AG09309 (cell line): ENCODE measurements at places on chromosomes 5 and 9.

DNA sequence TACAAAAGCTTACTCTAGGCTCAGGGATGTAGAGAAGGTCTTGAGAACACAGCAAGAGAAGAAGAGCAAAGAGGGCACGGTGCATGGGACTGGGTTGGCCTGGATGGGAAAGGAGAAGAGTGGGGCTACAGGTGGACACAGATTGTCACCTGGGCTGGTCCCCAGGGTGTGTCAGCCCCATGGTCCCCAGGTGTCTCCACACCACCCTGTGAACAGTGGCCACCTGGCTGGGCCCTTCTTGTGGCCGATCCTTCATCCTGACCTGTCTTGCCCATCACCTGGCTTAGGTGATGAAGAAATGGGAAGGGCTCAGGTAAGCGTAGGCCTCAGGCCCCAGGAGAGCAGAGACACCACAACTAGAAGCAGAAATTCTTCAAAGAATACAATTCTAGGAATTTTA is 188.9 kb downstream of the TENT4A start:
- DNase-seq, result no peak

DNA sequence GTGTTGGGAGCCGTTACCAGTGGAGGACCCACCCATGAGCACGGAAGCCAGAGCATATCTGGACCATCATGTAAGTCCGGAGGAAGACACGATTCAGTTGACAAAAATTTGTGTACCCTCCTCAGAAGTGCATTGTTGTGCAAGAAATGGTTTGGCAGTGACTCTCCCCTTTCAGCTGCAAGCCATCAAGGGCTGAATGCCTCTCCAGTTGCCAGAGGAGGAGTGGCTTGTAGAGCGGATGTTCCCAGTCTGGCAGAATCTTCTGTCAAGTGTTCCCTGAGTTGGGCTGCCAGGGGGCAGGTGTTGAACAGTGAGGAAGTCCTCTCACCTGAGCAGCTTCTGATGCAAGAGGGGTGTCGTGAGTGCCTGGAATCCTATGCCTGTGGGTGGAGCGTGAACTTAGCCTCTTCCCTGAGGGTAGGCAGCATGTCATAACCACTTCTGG is 27.6 kb upstream of the CDKN2AIPNL start:
- peak; percentile 90 for DNase-seq

- DNase-seq, result no peak
Measured at GRCh38 chr9:38697776-38698300, 22.1 kb downstream of the FAM240B start.

DNA sequence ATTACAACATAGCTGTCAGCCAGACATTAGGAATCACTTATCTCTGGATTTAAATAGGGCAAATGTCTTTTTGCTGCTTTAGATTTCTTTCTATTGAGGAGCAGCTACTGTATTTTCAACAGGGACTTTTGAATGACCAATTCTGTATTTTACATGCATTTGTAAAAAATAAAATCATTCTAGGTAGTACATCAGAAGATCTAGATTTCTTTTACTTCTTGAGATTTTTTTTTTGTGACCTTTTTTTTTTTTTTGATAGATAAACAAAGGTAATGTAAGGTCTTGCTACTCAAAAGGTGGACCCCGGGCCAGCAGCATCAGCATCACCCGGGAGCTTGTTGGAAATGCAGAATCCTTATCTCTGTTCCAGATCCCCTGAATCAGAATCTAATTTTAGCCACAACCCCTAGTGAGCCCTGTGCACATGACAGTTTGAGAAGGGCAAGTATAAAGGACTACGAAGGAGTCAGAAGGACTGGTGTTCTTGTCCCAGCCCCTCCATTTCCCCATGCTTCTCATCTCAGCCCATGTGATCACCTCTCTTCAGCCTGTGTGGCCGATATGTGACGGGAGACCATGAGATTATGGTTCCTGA is 37.7 kb upstream of the CKMT2 start:
- no peak for DNase-seq

DNA sequence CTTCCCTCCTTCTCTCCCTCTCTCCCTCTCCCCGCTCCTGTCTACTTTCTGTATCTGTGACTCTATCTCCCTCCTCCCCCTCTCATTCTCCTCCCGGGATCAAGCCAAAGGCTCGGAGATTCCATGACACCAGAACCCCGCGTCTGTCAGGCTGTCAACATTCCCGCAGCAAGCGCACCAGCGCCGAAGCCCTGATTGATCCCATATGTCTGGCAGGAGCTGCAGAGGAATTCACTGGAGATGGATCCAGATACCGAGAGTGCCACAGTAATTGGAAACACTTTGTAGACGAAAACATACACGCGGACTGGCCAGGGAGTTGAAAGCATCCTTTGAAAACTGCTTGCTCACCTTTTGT is 300 bp upstream of the SVEP1 start:
- peak; percentile 69 for DNase-seq
